ENCODE measurements at places on chromosomes 1 and 21. TPM values are rescaled to one million over a fixed set of nuclear protein-coding genes. Genes with fewer than 3 reads are reported as not detected.

RGS13 gene
- not detected for total RNA-seq

ARHGEF10L gene
- 38.4 TPM for total RNA-seq

DDX20 gene
- total RNA-seq = 13.3 TPM

RCAN3 gene
- total RNA-seq = 0.50 TPM

ERG gene
- 16.0 TPM for total RNA-seq

ARHGEF11 gene
- total RNA-seq = 30.0 TPM
